Kidney (tissue), 22 donors: ENCODE measurements at places on chromosomes 1 and 21. TPM values are rescaled to one million over a fixed set of nuclear protein-coding genes. Genes with fewer than 3 reads are reported as not detected.
A peak's percentile ranks its signal among the peaks of the same experiment; 100 is the strongest.

DNA sequence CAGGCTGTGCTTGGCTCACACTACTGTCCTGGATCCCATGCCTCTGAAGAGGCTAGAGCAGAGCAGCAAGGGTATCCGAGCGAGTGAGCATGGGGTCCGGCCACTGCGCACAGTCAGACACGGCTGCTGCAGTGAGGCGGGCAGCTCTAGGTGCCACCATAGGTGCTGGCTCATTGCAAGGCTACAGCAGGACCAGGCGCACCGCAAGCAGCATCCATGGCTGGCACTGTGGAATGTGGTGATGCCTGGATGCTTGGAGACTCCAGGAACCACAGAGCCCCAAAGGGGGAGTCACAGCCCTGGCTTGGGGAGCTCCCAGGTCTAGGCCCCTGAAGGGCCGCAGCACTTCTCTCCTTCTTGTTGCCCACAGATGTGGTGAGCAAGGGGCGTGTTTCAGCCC is 47.2 kb downstream of the ATP6V1G3 start:
- no peak overlapping the region for H3K27ac ChIP-seq
- DNase-seq = peak; percentile 59
- no peaks in the 10 kb centered on the region for H3K27me3 ChIP-seq
- no peaks in the 10 kb centered on the region for H3K4me1 ChIP-seq
- H3K36me3 ChIP-seq = no peaks in the 10 kb centered on the region
- H3K4me3 ChIP-seq = no peak overlapping the region

DNA sequence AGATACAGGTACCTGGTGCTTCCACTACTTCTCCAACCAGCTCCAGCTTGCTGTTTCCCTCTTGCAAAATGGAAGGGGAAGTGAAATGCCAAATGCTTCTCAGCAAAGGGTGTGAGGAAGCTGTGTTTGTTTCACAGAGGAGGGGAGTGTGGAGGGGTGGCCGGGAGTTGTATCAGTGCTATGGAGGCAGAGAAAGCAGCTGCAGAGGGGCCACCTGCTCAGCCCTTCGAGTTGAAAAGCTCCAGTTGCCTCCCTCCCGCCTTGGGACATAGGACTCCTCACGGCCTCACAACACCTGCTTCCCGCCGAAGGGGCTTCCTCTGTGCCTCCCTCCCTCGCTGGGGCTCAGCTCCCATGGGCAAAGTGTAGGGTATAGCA is 12.1 kb upstream of the LINGO4 start:
- H3K4me1 ChIP-seq = peaks cover 5% of the 10 kb centered on the region
- no peaks in the 10 kb centered on the region for H3K27me3 ChIP-seq
- no peak overlapping the region for H3K4me3 ChIP-seq

- no peak for DNase-seq
- H3K27ac ChIP-seq = no peak overlapping the region
- H3K27me3 ChIP-seq = peaks cover 2% of the 10 kb centered on the region
- no peaks in the 10 kb centered on the region for H3K4me1 ChIP-seq
- H3K4me3 ChIP-seq = no peak overlapping the region
Measured at GRCh38 chr1:175479521-175480342, 263.7 kb downstream of the TNR start.

DNA sequence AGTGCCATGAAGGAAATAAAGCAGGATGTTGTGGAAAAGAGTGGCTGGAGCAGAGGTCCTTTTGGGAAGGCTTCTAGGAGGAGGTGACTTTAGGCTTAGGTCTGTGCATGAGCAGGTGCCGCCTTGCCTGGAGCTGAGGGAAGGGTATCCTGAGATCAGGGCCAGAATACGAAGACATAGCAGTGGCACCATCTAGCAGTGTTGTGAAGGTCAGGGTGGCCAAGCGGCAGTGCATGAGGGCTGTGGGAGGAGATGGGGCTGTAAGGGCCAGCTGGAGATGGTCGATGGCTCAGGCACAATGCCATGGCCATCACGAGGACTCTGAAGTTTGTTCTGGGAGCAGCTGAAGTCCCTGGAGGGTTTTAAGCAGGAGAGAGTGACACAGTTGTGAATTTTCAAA is 219.5 kb downstream of the PTPRU start:
- no peaks in the 10 kb centered on the region for H3K36me3 ChIP-seq
- no peaks in the 10 kb centered on the region for H3K4me1 ChIP-seq
- no peaks in the 10 kb centered on the region for H3K27me3 ChIP-seq
- no peak for DNase-seq
- H3K27ac ChIP-seq = no peak overlapping the region

DNA sequence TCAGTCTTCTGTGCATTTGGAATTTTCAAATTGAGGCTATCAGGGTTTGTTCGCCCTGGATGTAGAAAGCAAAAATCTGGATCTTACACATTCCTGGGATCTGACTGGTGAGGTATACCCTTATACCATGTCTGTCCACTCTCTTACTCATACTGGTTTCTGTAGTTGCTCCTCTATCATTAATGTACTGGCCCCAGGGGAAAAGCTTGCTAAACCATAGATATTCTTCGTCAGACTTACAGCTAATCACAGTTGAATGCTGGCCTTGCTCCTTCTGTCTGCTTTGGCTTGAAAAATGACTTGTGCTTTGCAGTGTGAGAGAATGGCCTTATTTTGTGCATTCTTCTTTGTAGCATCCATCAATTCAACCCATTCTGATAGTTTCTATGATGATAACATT is 30.5 kb downstream of the TBCE start:
- no peaks in the 10 kb centered on the region for H3K4me1 ChIP-seq
- no peak overlapping the region for H3K4me3 ChIP-seq
- no peaks in the 10 kb centered on the region for H3K36me3 ChIP-seq
- no peak overlapping the region for H3K27ac ChIP-seq
- H3K27me3 ChIP-seq = no peaks in the 10 kb centered on the region

- no peaks in the 10 kb centered on the region for H3K27me3 ChIP-seq
- peak; percentile 7 for DNase-seq
- no peak overlapping the region for H3K27ac ChIP-seq
- H3K4me3 ChIP-seq = no peak overlapping the region
- H3K36me3 ChIP-seq = no peaks in the 10 kb centered on the region
- no peaks in the 10 kb centered on the region for H3K4me1 ChIP-seq
Measured at GRCh38 chr1:9169601-9170137, 40.8 kb upstream of the GPR157 start.

- DNase-seq = peak; percentile 92
- H3K36me3 ChIP-seq = no peaks in the 10 kb centered on the region
- H3K27me3 ChIP-seq = no peaks in the 10 kb centered on the region
- no peak overlapping the region for H3K27ac ChIP-seq
Measured at GRCh38 chr1:209062081-209062620, 521.4 kb upstream of the CAMK1G start.

The MPL gene
- polyA plus RNA-seq = not detected

- H3K4me3 ChIP-seq = no peak overlapping the region
- no peaks in the 10 kb centered on the region for H3K36me3 ChIP-seq
- H3K27ac ChIP-seq = no peak overlapping the region
- no peak for DNase-seq
- H3K4me1 ChIP-seq = no peaks in the 10 kb centered on the region
Measured at GRCh38 chr1:55483523-55483922, 268.4 kb upstream of the USP24 start.

The NPR1 gene
- polyA plus RNA-seq = 57.8 TPM

DNA sequence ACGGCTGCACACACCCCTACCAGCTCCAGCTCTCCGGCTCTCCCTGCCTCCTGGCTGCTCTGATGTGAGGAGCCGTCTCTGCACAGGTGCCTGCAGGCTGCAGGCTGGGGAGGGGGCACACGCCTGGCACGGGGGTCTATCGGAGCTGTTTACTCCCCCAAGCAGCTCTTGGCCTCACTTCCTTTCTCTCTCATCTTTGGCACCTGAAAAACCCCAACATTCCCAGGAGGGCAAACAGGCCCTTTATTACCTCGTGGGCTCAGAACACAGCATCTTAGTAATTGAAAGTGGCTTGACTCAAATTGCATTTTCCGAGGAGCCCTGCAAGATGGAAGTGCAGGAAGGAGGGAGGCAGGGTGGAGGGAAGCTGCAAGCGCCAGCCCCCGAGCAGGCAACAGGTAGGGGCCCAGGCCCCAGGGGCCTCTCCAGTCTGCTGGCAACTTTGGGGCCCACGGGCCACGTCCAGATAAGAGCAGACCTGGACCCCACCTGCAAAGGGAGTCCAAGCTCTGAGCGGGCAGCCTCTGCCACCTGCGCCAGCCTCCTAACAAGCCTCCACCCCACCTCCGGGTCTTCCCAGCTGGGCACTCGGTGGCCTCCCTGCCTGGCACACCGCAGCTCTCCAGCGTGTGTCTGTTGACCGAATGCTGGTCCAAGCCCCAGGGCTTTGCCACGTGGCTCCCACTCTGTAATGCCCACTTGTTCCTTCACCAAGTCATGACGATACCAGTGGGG is 263.6 kb upstream of the VAMP3 start:
- DNase-seq = no peak
- H3K27ac ChIP-seq = no peak overlapping the region
- no peak overlapping the region for H3K4me3 ChIP-seq
- H3K36me3 ChIP-seq = no peaks in the 10 kb centered on the region

- H3K27ac ChIP-seq = no peak overlapping the region
- H3K36me3 ChIP-seq = no peaks in the 10 kb centered on the region
- DNase-seq = no peak
- H3K4me3 ChIP-seq = no peak overlapping the region
- no peaks in the 10 kb centered on the region for H3K27me3 ChIP-seq
- H3K4me1 ChIP-seq = no peaks in the 10 kb centered on the region
Measured at GRCh38 chr1:98385652-98386051, 275.9 kb upstream of the SNX7 start.

The SPOCD1 gene
- 0.22 TPM for polyA plus RNA-seq

DNA sequence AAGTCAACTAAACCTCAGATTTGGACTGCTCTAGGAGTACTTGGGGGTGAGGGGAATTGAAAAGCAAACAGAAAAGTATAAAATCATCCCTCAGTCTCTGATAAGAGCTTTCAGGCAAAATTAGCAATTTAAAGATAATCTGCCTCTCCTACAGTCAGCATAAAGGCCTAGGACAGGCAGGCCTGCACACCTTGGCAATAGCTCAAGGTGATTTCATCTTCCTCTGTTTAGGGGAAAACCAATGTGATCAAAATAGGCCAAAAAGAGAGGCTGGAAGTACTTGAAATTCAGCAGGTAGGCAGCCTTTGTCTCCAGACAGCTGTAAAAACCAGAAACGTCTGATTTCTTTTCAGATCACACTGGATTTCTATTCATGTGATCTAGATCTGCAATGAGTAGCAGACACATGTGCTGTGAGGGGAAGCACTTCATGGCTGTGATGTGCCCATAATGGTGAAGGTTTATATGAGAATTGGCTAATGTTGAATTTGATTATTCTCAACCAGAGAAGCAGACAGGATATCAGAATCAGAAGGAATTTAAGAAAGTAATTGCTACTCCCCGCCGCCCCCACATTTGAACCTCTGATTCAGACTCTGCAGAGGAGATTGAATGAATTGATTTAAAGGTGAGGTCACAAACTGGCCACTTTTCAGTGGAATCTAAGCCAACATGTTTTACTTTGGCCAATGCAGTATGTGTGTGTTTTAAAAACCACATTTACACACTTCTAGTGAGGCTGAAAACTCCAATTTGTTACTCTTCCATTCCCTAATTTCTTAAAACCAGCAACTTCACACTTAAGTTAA is 45.8 kb upstream of the DNASE2B start:
- no peaks in the 10 kb centered on the region for H3K4me1 ChIP-seq
- no peaks in the 10 kb centered on the region for H3K36me3 ChIP-seq
- H3K27ac ChIP-seq = no peak overlapping the region
- H3K27me3 ChIP-seq = no peaks in the 10 kb centered on the region

DNA sequence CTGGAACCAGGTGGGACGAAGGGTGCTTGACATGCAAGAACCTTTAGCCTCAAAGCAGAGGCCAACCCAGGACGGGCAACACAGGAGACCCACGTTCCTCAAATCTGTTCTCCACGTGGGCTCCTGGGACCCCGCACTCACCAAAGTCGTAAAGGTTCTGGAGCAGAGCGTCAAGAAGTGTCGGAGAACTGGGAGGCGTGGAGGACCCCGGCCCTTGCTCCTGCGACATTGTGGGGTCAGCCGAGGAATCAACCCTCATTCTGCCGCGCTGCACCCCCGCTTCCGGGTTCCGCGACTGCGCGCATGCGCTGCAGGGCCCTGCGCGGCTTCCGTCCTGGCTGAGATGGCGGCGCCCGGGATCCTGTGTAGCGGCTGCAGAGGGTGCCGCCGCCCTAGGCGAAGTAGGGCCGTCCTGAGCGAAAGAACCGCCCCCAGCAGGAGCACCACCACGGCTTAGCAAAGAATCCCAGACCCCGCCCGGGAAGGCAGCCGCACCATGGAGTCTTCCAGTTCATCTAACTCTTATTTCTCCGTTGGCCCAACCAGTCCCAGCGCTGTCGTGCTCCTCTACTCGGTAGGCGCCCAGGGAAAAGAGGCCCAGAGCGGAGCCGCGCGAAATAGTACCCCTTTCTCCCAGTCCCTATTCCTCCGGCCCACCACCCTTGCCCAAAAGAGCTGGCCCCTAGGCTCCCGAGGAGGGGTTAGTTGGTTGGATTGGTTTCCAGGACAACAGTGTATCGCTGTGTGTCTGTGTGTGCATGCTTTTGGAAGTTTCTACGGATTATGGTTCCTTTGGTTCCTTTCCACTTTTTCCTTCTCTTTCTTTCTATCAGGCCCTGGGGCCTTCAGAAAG is at the start of gene GNPAT:
GNPAT (plus strand) TSS at position 330 of the 853 bp plus-strand sequence; CDS start at position 497, 167 bp downstream.
- peak within 1 kb of the TSS; percentile 98 for H3K4me3 ChIP-seq
- no peaks in the 10 kb centered on the region for H3K27me3 ChIP-seq
- H3K4me1 ChIP-seq = peaks cover 4% of the 10 kb centered on the region
- peak within 1 kb of the TSS; percentile 68 for H3K27ac ChIP-seq

DNA sequence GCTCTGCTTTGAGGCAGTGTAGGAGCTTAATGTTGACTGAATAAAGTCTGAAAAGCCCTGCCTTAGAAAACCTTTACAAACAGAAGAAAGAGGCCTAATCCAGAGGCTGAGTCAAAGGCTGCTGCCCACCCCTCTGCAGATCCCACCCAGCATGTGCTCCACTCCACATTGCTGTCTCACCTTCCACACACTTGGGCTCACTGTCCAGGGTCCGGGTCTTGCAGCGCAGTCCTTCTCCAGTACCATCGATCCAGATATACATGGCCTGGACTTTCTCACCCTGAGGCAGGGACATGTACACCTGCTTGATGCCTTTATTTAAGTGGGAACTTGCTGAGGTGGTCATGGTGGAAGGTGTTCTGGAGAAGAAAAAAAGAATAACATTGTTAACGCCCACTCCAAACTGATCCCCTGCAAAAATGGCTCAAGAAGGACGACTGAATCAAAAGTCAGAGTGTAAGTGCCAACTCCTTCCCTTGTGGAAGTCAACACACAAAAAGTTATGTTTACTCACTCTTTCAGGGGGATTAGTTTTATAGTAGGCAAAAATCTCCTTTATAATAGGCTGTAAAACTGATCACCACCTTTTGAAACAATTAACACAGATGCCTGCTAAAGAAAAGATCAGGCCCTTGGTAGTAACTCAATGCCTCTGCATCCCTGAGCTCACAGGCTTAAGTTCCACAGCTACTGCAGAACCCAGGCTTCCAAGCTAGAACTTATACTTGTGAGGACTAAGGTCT is 3.0 kb downstream of the GLUL start:
- peak overlapping the region; percentile 75 for H3K4me3 ChIP-seq
- peaks cover 16% of the 10 kb centered on the region for H3K4me1 ChIP-seq
- DNase-seq = no peak
- peaks cover 29% of the 10 kb centered on the region for H3K36me3 ChIP-seq
- no peak overlapping the region for H3K27ac ChIP-seq
- H3K27me3 ChIP-seq = no peaks in the 10 kb centered on the region
